ENCODE measurements at places on chromosomes 4 and X.

DNA sequence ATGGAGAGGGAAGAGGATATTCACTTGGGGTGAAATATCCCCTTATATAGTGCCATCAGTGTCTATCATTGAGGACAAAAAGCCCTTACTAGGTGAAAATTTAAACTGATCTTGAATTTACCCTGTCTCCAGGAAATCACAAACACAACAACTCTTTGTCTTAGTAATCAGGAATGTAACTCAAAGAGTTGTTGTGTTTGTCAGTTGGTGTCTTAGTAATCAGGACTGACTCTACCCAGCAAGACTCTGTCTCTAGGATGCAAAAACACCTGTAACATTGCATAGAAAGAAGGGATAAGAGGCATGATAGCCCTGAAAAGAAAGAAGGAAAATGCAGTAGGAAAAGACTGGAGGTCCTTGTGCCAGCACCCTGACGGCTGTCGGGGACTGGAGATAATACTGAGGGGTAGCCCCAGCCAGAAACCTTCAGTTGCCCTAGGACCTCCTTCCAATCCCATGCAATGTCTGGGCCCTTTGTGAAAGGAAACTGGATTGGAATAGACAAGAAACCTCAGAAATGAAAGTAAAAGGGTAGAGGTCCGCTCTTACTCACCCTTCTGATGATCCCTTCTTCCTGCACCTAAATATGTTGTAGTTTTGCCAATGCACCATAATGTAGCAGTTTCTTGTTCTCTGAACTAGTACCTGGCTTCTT lies 45.3 kb downstream of the HMGB2 start:
- no peak for DNase-seq

DNA sequence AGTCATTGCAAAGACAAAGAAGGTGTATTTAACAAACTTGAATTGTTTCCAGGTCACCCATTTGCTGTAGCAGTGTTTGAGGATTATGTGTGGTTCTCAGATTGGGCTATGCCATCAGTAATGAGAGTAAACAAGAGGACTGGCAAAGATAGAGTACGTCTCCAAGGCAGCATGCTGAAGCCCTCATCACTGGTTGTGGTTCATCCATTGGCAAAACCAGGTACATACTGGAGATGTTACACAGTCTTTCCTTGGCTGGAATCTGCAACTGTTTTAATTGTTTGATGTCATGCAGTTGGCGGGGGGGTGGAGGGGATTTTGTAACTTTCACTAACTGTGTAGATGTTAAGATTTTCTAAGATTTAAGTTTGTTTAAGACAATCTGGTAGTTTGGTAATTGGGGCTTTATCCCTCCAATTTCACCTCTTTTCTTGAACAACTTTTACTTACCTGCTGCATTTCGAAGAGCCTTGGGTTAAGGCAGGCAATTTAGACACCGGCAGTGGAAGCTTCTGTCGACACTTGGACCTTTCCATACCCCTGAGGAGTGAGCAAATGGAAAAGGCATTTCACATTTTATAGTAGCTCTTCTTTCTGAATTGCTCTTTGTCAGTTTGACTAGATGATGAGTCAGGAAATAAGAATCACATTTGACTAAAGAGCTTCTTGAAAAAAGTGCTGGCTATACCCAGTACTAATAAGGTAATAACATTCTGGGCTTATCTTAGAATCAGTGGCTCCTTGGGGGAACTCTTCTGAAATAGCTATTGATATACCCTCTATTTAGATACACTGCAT lies 67.4 kb downstream of the EGF start:
- DNase-seq = peak; percentile 86

DNA sequence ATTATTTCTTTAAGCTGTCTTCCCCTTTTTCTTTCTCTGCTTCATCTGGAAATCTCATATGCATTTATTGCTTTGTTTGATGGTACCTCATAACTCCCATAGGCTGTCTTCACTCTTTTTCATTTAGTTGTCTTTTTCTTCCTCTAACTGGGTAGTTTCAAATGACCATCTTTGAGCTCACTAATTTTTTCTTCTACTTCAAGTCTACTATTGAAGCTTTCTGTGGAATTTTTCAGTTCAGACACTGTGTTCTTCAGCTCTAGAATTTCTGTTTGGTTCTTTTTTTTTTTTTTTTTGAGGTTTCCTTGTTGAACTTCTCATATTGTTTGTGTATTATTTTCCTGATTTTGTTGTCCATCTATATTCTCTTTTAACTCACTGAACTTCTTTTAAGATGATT lies 23.0 kb downstream of the CASK start:
- DNase-seq = no peak

DNA sequence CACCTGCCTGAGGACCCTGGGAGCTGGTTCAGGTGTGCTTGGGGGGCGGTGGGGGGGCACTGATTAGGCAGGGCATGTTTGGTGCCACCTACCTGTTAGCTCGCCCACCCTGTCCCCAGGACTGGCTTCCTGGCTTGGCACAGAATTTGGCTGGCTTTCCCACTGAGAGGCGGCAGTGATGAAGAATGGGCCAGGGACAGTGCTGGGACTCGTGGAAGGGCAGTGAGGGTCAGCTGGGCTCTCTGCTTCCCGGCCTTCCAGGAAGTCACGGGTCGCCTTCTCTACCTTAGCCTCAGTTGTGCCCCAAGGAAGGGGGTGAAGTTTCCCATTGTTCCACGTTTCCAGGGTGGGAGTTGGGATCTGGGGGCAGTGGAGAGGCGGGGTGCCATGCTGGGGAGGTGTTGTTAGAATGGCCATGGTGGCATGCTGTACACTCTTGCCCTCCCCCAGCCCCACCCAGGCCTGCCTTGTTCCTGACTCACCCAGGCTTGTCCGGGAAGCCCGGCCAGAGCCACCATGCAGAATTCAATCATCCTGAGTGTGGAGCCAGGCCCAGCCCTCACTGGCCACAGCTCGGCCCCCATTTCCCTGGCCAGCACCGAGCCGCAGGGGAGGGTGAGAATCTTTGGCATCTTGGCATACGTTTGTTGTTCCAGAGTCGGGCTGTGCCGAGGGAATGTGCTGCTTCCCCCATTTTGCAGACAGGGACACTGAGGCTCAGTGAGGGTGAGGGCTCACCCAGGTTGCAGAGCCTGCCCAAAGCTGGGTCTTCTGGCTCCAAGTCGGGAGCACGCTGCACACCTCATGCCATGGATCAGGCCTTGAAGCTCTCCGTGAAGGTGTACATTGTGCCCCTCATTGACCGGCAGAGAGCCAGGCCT lies 21.9 kb upstream of the GPR78 start:
- no peak for DNase-seq

GRCh38 chrX:13669246-13669737 lies 16.4 kb downstream of the TCEANC start:
- DNase-seq = peak; percentile 84

DNA sequence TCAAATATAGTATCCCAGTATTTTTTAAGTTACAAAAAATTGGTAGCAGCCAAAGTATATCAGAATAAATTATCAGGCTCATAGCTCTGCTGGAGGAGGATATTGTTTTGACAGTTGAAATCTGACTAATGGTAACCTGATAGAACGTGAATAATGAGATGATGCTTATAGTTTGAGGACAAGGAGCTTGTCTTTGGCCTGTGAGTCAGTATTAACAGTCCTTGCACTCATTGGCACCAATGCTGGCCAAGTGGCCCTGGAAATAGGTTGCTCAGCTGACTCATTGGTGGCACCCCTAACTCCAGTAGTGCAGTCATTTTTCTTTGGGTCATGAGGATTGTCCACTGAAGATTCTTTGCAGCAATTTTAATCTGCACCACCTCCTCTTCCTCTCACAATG lies 203.3 kb upstream of the JADE1 start:
- no peak for DNase-seq

DNA sequence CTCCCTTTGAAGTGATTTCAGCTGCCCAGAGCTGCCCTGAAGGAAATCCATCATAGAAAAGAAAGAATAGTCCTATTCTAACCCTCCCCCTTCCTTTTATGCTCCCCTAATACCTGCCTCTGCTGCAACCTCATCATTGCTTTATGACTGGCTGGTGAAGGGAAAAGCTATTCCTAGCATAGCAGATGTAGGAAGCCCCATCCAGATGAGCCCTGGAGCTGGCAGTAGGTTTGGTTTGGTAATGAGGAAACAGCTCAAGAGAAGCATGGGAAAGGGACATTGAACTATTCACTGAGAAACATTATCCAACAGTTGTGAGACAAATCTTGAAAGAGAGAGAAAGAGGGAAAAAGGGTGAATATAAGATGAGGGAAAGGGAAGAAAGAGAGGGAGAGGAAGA lies 29.2 kb downstream of the ARSJ start:
- DNase-seq = no peak

DNA sequence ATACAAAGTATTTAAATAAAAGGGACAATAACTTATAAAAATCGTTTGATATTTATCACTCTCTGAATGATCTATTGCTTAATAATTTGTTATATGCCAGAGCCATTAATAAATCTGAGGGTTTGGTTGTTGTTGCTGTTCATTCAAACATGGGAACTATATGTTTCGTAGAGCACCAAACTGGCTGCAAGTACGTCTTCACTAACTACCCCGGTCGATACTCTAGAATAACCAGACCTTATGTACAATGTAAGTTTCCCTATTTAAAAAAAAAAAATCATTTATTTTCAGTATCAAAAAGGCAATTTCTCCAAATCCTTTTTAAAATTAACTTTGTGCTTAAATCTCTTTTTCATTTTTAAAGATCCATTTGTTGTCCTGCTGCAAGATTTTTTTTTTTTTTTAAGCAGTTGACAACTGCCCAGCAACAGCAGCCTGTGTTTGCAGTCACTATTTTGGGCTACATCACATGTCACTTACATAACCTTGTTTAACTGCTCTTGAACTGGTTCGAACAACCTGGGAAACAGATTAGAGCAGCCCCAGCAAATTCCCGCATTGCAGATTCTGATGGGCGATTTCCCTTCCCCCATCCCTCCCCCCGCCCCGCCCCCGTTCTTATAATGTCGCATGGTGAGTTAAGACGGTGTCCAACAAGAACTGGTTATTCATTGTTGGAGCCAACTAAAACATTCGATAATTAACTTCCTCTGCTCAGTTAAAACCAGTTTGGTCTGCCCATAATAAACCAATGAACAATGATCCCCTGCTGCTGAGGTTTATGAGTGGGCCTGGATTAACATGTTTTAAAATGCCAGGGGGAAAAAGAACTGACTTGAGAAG lies 238.9 kb downstream of the NR3C2 start:
- no peak for DNase-seq

- DNase-seq = no peak
Measured at GRCh38 chrX:120022763-120023162, 54.7 kb downstream of the RHOXF2B start.

DNA sequence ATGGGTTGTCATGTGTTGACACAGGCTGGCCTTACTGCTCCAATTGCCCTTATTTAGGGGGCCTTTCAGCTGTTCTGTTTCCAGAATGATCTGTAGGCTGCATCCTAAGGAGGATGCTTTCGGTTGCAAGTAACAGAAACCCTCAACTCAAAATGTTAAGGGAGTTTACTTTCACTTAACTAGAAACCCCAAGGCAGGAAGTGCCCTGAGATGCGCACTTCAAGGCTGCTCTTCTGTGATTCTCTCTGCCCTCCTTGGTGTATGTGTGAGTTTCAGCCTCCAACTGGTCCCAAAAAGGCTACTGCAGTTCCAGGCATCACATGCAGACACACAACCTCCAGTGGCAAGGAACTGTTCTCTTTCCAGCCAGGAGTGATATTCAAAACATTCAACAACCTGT lies 97.3 kb upstream of the ATP6AP2 start:
- DNase-seq = no peak

- no peak for DNase-seq
Measured at GRCh38 chr4:104504536-104504935, 9.8 kb upstream of the CXXC4 start.

GRCh38 chr4:123248085-123248659 lies 148.4 kb upstream of the SPRY1 start:
- DNase-seq = peak; percentile 73

- no peak for DNase-seq
Measured at GRCh38 chrX:135213200-135213844, 38.5 kb upstream of the ETDA start.

- peak; percentile 34 for DNase-seq
Measured at GRCh38 chr4:182245541-182246215, 2.5 kb downstream of the TENM3 start.

DNA sequence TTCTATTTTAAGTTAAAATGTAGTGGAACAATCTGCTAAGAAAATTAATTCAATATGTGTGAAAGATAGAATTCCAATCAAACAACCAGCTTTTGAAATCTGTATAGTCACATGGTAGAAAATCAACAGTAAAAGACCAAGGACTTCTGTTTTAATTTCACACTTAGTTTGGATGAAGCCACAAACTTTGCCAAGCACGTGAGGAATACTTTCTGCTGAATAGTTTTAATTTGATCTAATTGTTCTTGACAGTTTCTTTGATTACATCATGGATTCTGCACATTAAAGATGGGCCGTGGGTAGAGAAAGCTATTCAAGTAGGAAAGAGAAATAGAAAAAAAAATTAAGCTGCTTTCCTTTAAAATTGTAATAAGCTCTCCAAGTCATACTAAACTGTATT lies 137.9 kb upstream of the FAM241A start:
- DNase-seq = no peak

DNA sequence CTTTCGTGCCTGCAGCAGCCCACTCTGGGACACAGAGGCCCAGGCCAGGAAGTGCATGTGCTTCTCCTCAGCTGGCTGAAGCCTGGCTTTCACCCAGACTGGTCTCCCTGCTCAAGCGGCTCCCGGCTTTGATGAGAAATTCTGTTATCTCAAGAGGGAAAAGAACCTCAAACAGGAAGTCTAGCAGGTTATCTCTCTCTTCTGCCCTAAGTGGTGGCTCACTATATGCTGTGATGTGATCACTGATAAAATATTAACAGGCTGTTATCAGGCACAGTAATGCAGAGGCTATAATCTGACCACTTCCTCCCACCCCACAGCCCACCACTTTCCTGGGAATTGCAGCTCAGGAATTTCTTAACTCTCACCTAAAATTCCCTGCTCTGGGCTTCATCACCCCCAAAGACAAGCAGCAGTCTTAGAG lies 13.3 kb downstream of the CLDN2 start:
- no peak for DNase-seq

DNA sequence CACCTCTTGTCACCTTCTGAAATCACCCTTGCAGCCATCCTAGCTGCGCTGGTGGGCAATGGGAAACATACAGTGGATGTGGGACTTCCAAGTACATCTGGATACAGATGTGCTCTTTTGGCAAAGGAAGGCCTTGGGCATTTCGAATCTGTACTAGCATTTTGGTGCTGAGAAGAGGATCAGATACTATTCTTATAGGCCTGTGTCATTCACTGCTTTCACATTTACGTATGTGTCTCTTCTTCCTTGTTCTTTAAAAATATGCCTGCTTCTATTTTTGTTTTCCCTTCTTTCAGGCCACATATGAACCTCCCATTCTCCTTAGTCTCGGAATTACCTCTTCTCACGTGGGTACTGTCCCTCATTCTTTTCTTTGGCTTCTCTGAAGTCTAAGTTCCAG lies 53.1 kb downstream of the EFNB1 start:
- DNase-seq = no peak
